Femur (tissue), 1 donor: ENCODE measurements at places on chromosomes 1 and 21.

DNA sequence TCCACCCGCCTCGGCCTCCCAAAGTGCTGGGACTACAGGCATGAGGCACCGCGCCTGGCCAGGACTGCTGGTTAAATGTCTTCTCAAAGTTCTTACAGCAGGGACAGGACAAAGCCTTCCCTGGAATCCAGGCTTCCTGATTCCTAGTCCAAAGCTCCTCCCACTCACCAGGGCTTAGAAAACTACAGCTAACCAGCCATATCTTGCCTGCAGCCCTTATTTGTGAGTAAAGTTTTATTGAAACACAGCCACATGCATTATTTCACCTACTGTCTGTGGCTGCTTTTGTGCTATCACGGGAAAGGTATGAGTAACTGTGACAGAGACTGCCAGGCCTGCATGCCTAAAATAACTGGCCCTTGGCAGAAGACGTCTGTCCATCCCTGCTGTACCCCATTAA lies 24.4 kb downstream of the TMCO4 start:
- no peak for DNase-seq

GRCh38 chr1:81834921-81835698 lies 34.4 kb downstream of the ADGRL2 start:
- peak; percentile 44 for DNase-seq

DNA sequence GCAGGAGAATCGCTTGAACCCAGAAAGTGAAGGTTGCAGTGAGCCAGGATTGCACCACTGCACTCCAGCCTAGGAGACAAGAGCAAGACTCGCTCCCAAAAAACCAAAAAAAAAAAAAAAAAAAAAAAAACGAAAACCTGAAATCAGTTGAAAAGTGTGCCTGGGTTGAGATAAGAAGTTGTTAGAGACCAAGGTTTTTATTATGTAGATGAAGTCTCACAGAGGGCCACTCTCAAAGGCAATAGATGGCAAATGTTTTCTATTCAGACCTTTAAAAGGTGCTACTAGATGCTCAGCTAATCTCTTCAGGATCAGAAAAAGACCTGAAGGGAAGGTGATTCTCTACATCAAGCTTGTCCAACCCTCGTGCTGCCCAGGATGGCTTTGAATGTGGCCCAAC lies 17.6 kb downstream of the CAPN2 start:
- no peak for DNase-seq

GRCh38 chr1:101013776-101014175 lies 11.8 kb downstream of the DPH5 start:
- no peak for DNase-seq

DNA sequence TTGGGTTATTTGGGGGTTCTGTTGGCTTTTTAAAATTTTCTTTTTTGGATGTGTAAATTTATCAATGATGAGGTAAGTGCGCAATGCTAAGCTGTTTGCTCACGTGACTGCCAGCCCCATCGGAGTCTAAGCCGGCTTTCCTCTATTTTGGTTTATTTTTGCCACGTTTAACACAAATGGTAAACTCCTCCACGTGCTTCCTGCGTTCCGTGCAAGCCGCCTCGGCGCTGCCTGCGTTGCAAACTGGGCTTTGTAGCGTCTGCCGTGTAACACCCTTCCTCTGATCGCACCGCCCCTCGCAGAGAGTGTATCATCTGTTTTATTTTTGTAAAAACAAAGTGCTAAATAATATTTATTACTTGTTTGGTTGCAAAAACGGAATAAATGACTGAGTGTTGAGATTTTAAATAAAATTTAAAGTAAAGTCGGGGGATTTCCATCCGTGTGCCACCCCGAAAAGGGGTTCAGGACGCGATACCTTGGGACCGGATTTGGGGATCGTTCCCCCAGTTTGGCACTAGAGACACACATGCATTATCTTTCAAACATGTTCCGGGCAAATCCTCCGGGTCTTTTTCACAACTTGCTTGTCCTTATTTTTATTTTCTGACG lies 3.1 kb downstream of the OLIG2 start:
- no peak for DNase-seq

- no peak for DNase-seq
Measured at GRCh38 chr21:18382141-18382540, 21.4 kb downstream of the TMPRSS15 start.

DNA sequence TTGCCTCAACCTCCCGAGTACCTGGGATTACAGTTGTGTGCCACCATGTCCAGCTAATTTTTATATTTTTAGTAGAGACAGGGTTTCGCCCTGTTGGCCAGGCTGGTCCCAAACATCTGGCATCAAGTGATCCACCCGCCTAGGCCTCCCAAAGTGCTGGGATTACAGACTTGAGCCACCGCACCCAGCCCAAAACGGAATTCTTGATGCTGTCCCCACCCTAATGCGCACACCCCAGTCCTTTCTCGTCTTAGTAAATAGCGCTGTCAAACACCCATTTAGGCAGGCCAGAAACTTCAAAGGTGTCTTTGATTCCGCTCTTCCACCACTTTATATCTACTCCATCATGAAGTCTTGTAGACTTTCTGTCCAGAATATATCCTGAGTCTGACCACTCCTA lies 35.1 kb downstream of the ITSN1 start:
- no peak for DNase-seq

- DNase-seq = no peak
Measured at GRCh38 chr21:36511484-36512220, 31.7 kb upstream of the CLDN14 start.

- no peak for DNase-seq
Measured at GRCh38 chr1:221687836-221688487, 53.9 kb downstream of the DUSP10 start.

- no peak for DNase-seq
Measured at GRCh38 chr1:172833954-172834353, 175.1 kb downstream of the FASLG start.

DNA sequence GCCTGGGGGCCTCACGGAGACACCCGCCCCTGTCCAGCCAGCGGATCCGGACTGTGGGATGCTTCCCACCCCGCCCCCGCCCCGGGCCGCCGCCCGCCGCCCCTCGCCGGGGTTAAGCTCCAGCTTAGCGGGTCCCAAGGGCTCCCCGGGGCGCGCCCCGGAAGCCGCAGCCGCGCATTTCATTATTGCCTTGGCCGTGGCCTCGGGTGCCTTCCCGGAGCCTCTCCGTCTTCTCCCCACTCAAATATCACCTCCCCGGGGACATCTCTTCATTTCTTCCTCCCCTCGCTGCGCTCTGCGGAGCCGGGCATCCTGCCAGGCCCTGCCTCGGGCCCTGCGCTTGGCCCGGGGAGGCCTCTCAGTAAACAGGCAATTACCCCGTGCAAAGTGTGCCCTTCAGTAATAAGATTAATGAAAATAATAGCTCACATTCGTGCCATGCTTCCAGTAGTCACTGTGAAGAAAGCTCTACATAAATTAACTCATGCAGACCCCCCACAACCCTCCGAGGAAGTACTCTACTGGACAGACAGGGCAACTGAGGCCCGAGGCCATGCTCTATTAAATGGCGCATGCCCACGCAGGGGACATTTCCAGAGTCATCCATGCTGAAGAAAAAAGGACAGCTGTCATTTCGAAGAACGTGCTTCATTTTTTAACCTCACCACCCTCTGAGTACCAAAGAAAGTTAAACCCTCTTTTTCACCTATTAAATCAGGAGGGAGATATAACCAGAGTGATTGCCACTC lies 49.9 kb upstream of the LAPTM5 start:
- no peak for DNase-seq

- DNase-seq = no peak
Measured at GRCh38 chr1:186143481-186143880, 231.6 kb downstream of the TPR start.

DNA sequence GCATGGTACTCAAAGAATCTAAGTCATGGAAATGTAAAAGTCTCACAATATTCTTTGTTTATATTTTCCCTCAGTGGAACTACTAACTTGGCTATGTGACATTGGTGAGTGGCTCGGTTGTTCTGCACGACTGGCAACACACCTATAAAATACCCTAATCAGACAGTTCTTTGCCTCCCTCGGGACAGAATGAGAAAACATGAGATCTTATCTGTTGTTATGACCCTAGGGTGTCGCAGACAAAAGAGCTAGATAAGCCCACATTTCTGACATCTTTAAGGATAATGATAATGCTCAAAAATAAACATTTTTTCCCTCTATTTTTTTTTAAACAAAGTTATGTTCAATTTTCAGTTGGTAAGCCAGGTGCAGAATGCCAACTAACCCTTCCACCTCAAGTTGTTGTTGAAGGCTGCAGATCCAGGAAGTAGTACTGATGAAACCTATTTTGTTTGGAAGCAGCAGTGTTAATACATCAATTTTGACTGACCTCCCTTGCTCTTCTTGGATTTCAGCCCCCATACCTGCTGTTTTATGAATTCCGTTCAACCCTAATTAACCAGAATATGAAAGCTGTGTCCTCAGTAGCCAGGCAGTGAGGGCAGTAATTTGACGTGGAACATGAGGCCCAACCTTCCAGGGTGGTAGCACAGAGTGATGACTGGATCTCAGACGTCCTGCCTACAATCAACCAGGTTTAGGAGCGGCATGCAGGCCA lies 108.7 kb upstream of the DUSP10 start:
- no peak for DNase-seq

DNA sequence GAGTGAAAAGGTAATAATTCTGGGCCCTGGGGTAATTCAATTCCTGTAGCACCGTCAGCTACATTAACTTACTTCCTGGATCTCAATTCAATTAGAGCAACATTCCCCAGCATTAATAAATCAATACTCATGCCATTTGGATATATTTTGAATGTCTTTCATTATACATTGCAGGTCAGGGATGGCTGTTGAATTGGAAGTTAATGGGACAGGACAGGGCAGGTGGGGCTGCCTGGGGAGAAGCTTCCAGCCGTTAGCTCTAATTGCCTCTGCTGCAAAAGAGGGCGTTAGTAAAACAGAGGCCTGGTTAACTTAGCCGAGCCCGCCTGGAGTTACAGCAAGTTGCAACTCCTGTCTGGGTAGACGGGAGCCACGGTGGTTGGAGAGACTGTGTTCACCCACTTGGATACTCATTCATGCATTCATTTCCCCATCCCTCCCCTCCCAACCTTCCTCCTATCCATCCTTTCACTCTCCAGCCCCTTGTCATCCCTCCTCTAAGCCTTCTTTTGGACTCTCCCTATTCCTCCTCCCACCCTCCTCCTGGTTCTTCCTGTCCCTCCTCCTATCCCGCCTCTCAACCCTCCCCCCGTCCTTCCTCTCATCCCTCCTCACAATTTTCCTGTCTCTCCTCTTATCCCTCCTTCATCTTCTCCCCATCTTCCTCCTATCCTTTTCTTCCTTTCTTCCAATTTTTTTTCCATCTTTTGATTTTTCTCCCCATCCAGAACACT lies 137.6 kb upstream of the RUNX3 start:
- no peak for DNase-seq

GRCh38 chr1:92475029-92475428 lies 11.7 kb downstream of the GFI1 start:
- no peak for DNase-seq

- no peak for DNase-seq
Measured at GRCh38 chr1:51946300-51946699, 44.2 kb downstream of the RAB3B start.

- no peak for DNase-seq
Measured at GRCh38 chr1:89527750-89528381, 3.2 kb downstream of the LRRC8B start.

- DNase-seq = no peak
Measured at GRCh38 chr1:44609768-44610526, 64.3 kb downstream of the TMEM53 start.
